Eye (tissue), 1 donor: ENCODE measurements at places on chromosomes 2 and 18.

DNA sequence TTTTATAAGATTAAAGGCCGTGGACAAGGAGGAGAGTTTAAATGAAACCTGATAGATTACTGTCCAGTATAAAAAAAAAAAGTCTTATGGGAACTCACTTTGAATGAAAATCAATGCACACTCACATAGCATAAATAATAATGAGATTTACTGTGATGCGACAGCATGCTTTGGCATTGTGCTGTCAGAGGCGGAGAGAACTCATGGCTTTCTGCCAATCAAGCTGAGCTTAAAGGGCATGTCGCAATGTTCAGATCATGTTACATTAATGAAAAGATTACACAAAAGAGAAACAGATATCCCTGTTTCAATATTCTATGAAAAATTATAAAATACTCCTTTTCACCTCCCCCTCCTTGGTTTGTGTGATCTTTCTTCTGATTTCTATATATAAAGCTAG is 310.8 kb downstream of the ERBB4 start:
- peak; percentile 80 for DNase-seq

DNA sequence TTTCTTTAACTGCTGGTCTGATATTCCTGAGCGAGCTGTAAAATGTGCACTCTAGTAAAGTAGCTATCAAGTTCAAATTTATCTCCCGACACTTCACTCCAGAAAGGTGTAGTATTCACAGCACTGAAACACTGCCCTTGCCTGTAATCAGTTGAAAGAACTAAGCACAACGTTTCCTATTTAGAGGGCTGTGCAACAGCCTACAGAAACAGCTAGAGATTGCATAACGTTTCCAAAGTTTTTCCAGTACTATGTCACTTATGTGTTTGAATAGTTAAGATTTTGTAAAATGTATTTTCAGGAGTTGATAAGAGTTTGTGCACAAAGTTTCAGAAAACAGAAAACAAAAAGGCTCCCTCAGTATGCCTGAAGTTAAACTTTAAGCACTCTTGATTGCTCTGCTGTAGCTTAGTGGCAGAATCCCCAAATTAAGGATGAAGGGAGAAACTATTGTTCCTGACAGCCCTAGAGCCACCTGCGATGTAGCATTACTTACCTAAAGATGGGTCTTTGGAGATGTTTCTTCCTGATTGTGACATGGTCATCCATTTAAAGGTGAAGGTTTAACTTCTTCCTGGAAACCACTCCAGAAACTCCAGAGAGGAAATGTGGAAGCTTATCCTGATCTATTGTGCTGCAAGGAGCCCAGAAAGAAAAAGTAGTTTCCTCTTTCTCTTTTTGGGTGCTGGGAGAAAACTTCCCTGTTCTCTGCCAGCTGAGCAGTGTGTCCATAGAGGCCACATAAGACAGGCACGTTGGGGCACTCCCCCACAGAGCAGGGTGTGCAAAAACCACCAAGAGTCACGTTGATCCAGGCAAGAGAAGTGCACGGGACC is 536 bp downstream of the PDE1A start:
- no peak for DNase-seq

DNA sequence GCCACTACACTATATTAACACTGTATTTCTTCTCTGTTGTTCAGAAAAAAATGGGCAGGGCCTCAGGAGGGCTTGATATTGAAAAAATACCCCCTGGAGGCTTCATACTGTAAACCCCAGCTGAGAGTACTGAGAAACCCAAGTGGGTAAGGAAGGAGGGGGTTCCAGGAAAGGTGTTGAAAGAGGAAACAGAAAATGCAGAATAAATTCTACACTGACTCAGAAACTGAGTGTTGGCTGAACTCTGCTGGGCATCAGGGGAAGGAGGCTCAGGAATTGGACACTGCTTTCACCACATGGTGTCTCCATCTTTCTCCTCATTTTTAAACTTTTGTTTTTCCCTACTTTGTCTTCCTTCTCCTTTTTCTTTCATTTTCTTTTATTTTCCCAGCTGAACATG is 253.7 kb downstream of the DYM start:
- DNase-seq, result no peak

DNA sequence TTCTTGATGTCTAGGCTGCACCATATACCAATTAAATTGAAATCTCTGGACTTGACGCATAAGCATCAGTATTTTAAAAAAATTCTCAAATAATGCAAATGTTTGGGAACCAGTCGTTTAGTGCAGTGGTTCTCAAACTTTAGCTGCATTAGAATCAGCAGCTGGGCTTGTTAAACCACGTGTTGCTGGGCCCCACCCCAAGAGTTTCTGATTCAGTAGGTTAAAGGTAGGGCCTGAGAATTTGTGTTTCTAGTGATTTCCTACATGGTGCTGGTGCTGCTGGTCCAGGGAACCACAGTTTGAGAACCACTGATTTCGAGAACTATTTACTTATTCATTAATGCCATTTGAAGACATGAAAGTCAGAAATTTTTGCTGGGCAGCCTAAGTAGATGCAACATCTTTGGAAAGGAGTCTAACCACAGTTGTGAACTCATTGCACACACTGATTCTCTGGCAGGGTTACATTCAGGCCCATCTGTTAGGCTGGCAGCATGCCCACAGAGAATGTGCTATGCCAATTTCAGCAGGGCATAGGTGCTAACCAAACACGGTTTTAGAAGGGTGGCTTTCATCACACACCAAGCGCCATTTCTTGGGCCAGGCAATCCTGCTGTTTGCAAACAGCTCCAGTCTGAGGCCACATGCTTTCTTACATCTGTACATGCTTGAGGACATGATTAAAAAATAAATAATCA is 26.4 kb upstream of the ATP5MC3 start:
- no peak for DNase-seq

- no peak for DNase-seq
Observed at GRCh38 chr2:241087420-241088268, 14.4 kb downstream of the MTERF4 start.

- DNase-seq, result no peak
Observed at GRCh38 chr18:76252139-76252538, 242.9 kb downstream of the ZNF516 start.

DNA sequence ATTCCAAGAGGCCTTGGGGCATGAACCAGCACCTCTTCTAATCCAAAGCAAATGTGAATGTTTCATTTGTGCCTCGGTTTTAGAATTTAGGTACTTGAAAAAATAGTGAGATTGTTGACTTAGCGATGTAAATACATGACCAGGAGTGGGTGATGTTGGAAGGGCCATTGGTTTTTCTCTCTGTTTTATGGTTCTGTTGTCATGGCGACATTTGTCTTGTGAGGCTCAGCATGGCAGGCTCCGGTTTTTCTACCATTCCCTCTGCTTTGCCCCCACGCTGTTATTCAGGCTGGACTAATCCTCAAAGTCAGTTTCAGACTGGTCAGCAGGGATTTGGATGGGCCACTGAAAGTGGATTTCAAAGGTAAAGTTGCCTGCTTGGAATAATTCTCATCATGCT is 255.4 kb downstream of the ALPK2 start:
- DNase-seq, result no peak

DNA sequence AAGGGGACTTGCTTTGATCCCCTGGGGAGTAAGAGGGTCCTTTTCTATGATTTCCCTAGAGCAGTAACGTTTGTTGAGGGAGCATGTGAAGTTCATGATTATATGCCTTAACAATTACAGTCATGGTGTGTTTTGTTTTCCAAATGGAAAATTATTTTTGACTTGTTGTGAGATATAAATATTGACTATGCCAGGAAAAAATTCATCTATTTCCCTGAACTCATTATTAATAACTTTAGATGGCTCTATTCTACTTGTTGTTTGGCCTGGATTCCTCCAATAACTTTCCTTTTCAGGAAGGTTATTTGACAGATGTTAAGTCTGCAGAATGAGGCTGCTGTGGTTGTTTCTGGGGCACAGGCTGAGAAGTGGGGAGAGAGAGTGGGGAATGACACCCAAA is 72.1 kb upstream of the LMAN1 start:
- DNase-seq, result no peak

GRCh38 chr2:49988276-49988675 is 834.0 kb upstream of the FSHR start:
- no peak for DNase-seq

DNA sequence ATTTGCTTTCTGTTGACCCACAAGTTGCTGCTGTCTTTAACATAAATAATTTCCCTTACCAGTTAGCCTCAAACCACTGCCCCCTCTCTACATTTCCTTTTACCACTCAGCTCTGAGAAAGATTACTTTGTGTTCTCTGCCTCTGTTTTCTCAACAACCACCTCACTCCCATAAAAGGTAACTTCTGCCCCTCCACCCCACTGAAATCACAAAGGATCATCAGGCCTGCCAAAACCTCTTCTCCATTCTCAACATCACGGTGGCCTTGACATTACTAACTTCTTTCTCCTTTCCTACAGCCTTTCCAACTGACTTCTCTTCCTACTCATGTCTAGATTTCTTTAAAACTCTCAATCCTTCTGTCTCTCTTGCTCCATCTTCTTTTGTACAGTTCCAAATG is 10.1 kb downstream of the ACADL start:
- DNase-seq, result no peak

GRCh38 chr2:226179010-226179409 is 620.6 kb downstream of the IRS1 start:
- DNase-seq, result no peak

DNA sequence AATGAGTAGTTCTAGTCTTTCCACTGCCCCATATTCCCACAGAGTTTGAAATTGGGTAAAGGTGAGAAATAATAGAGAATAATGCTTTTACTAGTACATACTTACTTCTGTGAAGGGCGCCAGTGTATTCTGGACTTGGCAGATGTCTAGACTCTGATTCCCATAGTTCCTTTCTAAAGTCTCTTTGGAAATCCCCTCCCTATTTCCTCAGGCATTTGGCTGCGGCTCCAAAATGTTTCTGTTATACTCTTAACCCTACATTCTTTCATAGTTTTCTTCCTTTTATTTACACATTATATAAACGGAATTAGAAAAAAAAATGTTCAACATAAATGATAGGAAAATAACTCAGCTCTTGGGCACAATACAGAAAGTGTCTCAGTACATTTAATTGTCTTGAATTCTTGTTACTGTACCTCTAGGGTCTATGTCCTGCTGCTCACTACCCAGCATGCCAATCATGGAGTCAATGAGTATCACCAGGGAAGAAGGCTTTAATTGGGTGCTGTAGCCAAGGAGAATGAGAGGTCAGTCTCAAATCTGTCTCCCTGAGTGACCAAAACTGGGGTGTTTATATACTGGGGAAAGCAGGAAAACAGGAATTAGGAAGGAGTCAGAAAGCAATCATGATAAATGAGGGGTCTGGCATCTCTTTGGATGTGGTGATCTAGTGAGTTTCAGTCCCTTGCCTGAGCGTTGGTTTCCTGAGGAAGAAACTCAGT is 147.8 kb upstream of the MMADHC start:
- no peak for DNase-seq

DNA sequence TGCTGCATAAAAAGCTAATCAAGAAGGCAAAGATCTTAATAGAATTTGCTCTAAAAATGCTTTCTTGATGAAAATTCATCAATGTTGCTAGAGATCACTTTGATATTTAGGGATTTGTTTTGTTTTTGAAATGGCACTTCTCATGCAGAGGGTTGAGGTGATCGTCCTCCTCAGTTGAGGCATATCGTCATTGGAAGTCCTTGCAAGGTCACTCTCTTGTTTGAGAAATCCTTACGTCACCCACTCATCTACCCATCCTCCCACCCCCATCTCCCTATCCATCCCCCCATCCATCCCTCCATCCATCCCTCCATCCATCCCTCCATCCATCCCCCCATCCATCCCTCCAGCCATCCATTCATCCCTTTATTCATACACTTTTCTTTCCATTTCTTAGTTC is 133.7 kb downstream of the THNSL2 start:
- no peak for DNase-seq

DNA sequence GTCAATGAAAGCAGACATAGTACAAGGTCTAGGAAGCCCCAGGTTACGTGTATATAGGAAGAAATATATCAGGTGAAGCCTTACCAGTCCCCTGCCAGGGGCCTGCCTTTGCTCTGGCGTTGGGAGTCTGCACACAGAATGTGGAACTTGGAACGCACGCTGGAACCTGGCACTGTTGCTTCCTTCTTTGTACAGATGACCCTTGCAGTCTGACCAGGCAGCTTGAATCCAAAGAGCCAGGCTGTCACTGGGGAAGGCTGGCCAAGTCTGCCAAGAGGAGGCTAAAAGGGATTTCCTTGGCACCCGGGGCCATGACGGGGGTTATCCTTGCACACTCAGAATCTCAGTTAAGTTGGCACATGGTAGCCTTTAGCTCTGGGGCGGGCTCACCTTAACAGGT is 39.5 kb downstream of the TMEM247 start:
- no peak for DNase-seq

DNA sequence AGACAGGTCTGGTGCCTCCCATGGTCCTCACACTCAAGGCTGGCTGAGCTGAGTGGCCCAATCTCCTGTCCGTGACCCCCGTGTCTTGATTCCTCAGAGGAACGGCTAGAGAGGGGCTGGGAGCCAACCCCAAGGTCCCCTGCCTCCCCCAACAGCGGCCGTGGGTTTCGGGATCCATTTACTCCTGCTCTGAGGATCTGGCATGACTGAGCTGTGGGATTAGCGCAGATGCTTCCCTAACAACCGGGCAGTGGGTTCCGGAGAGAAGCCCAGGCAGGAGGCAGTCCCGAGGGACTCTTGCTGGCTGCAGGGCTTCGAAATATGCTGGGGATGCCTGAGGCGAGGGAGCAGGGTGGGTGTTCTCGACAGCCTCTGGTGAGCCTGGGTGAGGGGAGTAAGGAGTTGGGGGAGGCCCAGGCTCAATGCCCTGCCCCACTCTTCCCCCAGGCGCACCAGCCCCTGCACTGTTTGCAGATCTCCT is 18.9 kb downstream of the GPR35 start:
- peak; percentile 45 for DNase-seq

DNA sequence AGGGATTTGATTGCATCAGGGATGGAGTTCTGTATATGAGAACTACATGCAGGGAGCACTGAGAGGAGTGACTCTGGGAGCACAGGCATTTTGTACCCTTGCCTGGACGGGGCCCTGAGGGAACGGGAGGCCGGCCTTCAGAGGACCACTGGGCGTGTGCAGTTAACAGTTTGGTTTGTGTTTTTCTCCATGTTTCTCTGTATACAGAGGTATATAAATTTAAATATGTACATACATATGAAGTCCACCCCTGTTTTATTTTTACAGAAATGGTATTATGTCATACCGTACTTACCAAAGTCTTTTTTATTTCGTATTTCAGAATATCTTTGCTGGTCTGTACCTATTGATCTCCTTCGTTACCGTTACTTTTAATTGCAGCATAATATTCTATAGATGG is 111.3 kb downstream of the PTPRM start:
- DNase-seq, result no peak
